ENCODE measurements at places on chromosomes 1 and 21.

GRCh38 chr1:206538086-206538770 is 30.9 kb downstream of the RASSF5 start:
- DNase-seq = no peak

DNA sequence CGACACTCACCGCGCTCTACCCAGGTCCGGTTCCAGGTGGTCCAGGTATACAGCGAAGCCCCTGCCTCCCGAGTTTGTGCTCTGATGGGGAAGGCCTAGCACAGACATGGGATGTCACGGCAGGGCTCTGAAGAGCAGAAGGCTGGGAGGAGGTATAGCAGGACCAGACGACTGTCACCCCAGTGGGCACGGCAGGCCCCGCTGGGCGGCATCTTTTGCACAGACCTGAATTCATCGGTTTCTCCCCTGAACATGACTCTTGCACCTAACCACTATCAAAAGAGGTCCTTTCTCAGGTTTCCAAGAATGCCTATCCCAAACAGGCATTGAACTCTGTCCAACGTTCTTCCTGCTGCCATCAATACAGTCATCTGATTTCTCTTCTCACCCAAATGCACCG is 30.6 kb downstream of the ARHGEF16 start:
- DNase-seq = no peak

DNA sequence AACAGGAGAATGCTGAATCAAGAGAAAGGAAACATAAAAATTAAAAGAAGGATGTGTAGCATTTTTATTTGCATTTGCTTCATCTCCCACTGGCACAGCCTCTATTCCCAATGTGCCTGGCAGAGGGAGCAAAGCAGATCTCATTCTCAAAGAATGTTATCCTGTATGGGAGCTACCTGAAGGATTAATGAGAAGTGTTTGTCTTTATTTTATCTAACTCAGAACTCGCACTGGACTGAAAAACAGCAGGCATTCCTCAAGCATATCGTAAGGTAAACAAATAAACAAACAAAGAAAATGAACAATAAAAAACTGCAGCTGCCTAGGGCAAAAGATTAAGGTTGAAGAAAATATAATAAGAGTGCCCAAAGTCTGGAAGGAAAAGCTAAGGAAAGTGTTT is 12.7 kb upstream of the COL11A1 start:
- no peak for DNase-seq

GRCh38 chr1:67645495-67646144 is 39.4 kb upstream of the GADD45A start:
- no peak for DNase-seq

- no peak for DNase-seq
Measured at GRCh38 chr1:205662135-205662738, 18.1 kb downstream of the SLC45A3 start.

DNA sequence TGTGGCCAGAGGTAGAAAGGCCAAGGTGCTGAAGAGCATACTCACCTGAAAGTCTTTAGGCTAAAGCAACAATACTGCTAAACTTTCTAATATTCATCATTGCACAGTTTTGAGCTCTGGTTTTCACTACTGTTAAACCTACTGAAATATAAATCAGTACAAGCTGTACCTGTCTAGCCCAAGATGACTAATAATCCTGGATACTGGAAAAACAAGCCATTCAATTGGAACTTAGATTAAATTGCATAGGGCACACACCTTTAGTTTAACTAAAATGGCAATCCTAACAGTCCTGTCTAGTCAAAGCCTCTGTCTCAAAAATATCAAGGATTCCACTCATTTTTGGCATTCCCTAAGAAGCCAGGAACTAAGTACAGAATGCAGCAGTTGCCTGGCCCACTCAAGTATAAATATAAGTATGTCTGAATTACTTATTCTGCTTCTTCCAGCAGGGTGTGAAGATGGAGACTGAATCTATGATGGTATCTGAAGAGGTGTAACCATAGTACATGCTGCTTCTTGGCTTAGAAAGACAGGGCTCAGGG is 3.1 kb downstream of the CHML start:
- no peak for DNase-seq

- no peak for DNase-seq
Measured at GRCh38 chr1:68916221-68916902, 419.5 kb upstream of the DEPDC1 start.

GRCh38 chr1:212667223-212668139 is 32.2 kb downstream of the BATF3 start:
- DNase-seq = no peak

DNA sequence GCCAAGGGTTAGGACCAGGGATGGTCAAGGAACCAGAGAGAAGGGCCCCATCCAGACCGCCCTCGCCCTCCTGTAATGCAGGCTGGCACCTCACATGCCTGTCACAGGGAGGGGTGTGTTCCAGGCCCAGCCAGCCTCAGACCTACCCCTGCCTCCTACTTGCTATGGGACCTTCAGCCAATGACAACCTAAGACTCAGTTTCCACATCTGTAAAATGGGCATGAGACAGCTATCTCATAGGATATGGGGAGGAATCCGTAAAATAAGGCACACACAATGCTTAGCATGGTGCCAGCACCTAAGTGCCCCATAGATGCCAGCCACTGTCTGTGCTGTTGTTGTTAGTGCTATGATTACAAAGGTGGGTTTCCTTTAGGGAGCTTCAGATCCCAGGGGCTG is 7.9 kb downstream of the KIF17 start:
- no peak for DNase-seq

DNA sequence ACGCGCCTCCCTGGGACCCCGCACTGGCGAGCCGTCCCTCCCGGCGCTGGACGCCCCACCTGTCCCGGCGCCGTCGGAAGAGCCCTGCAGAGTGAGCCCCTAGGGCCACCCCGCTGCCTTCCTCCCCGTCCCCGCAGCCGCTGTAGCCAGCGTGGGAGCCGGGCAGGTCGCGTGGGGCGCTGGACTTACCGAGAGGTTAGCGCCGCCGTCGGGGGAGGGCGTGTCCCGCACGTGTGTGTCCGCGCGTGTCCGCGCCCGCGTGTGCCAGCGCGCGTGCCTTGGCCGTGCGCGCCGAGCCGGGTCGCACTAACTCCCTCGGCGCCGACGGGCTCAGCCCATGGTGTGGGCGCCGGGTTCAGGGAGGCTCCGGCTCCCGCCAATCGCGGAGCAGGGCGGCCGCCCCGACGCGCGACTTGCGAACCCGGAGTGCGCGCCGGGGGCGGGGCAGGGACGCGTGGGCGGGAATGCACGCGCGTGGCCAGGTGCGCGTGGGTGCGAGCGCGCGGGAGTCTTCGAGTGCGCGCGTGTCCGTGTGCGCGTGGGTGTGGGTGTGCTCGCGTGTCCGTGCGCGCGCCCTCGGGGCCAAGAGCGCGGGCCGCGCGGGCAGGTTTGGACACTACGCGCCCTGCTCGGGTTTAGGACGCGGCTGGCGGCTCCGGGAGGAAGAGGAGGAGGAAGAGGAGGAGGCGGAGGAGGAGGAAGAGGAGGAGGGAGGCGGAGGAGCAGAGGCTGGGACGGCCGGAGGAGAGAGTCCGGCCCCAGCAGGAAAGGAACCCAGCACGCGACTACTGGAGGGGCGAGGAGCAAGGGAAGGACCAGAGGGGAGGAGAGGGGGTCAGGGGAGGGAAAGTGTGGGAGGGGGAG is 145.2 kb upstream of the ETS2 start:
- no peak for DNase-seq

DNA sequence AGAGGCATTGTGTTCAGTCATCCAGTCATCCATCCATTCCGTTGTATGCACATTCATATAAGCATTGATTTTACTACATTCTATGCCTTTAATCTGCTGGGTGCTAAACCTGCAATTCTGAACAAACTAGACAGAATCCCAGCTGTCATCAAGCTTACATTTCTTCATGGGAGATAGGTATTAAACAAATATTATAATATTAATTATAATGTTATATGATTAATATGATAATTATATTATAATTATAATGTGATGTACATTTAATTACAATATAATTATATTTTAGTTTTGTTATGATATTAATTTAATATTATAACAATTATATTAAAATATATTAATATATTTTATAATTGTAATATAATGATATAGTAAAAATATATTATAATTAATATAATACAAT is 112.4 kb downstream of the BRINP3 start:
- no peak for DNase-seq

DNA sequence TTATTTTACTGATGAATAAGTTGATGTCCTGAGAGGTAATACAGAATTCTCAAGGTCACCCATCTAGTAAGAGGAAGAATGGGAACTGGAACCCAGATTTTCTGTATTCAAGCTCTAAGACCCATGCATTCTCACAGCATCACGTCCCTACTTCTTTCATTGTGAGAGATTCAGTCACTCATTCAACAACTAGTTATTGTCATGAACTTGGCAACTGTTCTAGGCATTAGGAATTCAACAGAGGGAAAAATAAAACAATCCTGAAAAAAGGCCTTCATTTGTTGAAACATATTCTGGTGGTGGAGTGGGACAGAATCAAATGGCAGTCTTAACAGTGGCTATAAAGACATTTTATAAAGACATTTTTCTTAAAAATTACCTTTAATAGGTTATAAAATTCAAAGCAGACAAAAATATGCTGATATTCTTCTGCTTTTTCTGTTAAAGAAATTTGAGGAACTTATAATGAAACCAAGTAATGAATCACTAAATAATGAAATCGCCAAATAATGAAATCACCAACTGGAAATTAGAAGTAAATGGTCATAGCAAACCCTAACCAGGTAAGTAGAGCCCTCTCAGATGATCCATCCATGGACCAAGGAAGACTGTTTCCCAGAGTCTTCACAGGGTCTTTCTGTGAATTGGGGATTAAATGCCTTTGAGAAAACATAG is 136.5 kb upstream of the DPYD start:
- no peak for DNase-seq

DNA sequence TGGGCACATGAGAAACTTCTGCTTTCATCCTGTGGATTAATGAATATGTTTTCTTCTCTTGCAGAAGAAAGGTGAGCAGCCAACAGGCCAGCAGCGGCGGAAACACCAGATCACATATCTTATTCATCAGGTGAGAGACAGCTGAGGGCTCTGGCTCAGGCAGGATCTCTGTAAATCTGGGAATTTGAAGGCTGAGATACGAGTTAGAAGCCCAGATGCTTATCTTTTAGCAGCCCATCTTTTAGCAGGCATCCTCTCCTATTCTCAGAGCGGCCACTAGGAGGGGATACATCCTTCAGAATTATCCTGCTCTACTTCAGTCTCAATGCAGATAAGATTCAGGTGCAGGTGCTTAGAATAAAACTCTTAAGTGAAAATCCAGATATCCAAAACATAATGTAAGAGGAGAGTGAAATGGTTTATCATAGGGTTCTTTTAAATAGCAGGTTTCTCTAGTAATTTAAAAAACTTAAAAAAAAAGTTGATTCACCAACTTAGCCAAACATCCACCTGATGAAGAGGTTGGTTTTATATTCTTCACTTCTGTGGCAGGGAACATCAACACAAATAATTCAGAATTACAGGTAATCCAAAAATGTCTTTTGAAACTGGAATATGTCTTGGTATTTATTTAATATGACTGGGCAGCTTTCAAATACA is 19.3 kb downstream of the SH2D2A start:
- DNase-seq = no peak

GRCh38 chr21:43574741-43575472 is 84.4 kb downstream of the HSF2BP start:
- DNase-seq = no peak

DNA sequence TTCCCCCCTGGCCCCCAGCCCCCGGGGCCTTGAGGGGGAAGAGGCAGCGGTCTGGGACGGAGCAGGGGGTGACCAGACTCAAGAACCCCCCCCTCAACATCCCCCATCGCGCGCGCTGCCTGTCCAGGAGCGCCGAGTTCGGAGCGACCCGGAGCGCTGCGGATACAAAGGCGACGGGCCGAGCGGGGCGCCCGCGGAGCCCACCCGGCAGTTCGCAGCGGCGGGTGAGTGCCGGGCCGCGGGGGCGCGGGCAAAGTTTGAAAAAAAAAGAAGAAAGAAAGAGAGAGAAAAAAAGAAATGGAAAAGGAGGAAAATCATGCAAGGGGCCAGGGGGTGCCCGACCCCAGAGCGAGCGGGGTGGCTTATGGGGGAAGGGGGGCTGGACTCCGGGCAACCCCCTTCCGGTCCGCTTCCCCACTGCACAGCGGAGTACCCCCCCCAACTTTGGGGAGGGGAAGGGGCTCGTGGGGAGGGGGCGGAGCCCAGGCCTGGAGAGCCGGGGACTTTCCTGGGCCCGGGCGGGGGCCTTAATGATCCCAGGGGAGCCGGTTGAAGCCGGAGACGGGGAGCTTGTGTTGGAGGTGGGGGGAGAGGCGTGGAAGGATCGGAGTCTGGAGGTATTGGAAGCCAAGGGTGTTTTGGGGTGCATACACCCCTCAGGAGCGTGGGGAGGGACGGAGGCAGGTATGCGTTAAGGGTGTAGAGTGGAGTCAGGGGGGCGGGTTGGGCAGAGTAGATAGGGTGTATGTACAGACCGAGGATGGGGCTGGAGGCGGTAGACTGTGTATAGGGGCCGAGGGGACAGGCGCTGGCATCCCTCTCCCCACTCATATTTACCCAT is 502 bp downstream of the VANGL2 start:
- DNase-seq = peak; percentile 63

GRCh38 chr1:83954166-83954823 is 44.6 kb downstream of the TTLL7 start:
- no peak for DNase-seq

DNA sequence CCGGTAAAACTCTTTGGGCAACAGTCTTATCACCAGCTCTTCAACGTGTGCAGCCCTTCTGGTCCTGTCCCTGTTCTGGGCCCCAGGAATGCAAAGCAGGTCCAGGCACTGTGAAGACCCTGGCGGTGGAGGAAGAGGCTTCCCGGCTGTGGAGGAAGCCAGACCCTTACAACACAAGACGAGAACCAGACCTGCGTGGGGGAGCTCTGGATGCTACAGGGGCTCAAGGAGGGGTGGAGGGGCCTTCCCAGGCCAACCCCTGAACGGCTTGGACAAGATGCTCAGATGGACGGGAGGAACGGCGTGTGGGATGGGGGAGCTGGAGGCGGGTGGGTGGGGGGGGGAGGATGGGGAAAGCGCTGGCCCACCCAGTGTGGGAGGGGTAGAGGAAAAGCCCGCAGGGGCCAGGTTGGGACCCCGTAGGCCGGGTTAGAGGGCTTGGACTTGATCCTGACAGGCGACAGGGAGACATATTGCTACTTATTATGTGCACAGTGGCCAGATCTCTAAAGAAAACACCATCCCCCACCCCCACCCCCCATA is 5.1 kb upstream of the OLIG2 start:
- no peak for DNase-seq

GRCh38 chr1:93322349-93322748 is 23.4 kb upstream of the DR1 start:
- DNase-seq = no peak

GRCh38 chr1:8745749-8746390 is 71.6 kb downstream of the RERE start:
- no peak for DNase-seq

- no peak for DNase-seq
Measured at GRCh38 chr1:22096036-22096435, 43.5 kb downstream of the CDC42 start.

GRCh38 chr1:30318413-30318812 is 405.0 kb downstream of the MATN1 start:
- DNase-seq = peak; percentile 21
